ENCODE measurements at places on chromosomes 7 and 10.

DNA sequence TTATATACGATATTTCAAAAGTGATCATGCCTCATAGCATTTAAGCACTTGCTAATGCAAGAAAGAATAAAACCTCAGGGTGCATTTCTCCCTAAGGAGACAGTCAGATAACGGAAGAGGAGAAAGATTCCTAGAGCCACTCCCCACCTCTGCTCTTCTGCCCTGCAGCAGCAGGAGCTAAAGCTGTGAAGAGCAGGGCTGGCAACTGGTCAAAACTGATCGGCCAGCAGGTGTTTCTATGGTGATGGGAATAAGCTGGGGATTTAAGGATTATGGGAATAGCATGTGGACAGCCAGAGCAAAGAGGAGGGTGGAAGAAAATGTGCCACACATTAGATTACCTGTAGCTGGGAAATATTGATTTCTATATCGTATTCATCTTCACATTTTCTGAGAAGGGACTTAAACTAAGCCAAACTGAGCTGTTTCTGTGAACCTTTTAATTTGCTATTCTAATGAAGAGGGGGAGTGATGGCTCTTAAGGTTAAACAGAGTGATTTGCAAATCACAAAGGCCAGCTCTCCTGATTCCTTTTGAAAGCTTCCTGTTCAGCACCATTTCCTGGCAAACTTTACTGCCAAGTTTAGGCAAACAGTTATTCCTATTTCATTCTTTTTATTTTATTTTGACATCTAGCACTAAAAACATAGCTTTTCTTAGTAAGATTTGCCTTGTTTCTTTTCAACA is 268.9 kb upstream of the PFKP start:
- DNase-seq: no peak

GRCh38 chr7:26497801-26498596 is 206.3 kb downstream of the SNX10 start:
- no peak for DNase-seq

DNA sequence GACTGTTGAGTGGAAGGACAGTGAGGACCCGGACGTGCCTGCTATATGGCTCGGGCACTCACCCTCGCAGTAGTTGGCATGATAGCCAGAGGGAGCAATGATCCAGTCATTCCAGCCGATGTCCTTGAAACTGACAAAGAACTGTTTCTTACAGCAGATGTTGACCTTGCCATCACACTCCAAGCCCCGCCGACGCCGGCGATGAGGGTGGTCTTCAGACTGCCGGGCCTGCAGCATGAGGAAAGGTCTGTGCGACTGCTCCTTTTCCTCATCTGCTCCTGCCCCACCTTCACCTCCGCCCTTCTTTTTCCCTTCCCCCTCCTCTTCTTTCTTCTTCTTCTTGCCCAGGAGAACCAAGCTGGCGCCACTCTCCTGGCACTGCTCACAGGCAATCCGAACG is 13.1 kb downstream of the INHBA start:
- no peak for DNase-seq

- no peak for DNase-seq
Observed at GRCh38 chr10:43809211-43809930, 160.7 kb upstream of the ZNF32 start.

GRCh38 chr7:46725136-46725535 is 804.1 kb upstream of the IGFBP3 start:
- DNase-seq: no peak

- no peak for DNase-seq
Observed at GRCh38 chr10:18479502-18479901, 171.9 kb downstream of the NSUN6 start.

- DNase-seq: no peak
Observed at GRCh38 chr7:31683445-31684225, 3.4 kb upstream of the PPP1R17 start.

GRCh38 chr10:109914966-109915365 is 8.3 kb downstream of the XPNPEP1 start:
- DNase-seq: no peak

GRCh38 chr10:28929942-28930341 is 252.6 kb downstream of the BAMBI start:
- DNase-seq: no peak

DNA sequence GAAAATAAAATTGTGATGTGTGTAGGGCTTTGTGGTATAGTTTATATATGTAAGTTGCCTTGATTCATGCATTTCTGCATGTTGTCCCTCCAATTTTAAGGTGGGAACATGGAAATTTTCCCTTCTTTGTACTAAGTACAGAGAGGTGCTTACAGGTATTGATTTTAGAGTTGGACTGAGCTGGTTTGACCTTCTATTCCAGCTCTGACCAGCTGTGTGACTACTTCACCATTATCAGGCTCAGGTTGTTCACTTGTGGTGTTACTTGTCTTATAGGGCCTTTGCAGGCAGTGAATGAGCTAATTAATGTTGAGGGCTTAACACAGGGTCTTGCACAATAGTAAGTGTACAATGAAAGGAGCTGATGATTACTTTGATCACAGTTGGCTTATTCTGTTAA is 16.3 kb downstream of the ZNF804B start:
- DNase-seq: no peak
